CD4-positive, alpha-beta T cell treated with Interleukin-6 at 100 ng/mL for 8 hours (primary cell): ENCODE measurements at places on chromosomes 1 and 21.
A peak's percentile ranks its signal among the peaks of the same experiment; 100 is the strongest.

GRCh38 chr1:78291872-78292271 is 198.9 kb upstream of the PTGFR start:
- DNase-seq: no peak

- no peak for DNase-seq
Measured at GRCh38 chr21:33205476-33205875, 24.3 kb upstream of the IFNAR2 start.

DNA sequence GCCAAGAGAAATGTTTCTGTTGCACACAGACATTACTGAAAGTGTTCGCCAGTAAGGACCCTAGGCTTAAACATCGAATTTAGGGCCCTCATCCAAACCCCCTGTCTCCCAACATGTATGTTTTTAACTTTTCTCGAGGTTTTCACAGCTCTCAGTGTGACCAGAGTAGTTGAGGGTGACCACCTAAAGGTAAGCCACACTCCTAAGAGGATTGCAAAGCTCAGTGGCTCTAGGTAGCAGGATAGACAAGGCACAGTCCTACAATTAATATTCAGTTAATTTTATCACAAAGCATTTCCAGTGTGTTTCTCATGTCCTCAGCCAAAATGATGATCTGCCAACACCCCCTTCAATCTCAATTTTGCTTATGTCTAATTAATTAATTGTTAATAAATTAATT is 695 bp upstream of the ALG14 start:
- DNase-seq: no peak

GRCh38 chr1:61626816-61627215 is 98.1 kb downstream of the TM2D1 start:
- no peak for DNase-seq

GRCh38 chr1:25503551-25504426 is 39.6 kb upstream of the LDLRAP1 start:
- DNase-seq: peak; percentile 75

DNA sequence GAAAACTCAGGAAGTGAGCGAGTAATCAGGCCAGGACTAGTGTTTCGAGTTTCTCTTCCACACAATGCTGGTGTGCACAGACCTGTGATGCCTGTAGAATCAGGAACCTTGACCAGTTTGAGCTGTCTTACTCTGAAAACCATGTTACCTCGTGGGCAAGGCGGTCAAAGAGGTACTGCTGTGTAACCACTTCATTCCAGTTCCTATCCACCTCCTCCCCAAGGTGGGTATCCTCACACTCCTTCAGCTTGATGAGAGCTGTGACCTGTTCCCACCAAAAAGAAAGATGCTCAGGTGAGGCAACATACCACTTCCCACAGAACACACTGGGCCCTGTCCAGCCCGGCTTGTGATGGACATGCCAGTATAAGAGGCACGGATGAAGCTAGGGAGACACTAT is 88.1 kb downstream of the NRDC start:
- no peak for DNase-seq

- no peak for DNase-seq
Measured at GRCh38 chr21:30193201-30193600, 22.7 kb downstream of the CLDN8 start.

DNA sequence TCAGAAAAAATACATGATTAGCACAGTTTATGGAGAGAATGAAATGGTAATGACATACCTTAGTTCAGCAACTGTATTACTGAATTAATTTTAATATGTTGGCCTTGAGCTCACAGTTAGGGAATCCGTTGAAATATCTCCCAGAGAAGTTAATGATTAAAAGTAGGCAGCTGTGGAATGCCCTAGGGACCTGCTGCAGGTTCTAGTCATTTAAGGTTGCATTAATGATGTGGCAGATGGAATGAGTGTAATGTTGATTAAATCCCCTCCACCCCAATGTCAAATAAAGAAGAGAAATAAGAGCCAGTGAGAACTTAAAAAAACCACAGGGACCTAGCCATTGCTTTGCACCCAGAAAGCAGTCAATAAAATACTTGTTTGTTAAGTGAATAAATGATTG is 40.3 kb upstream of the TRIM45 start:
- DNase-seq: no peak

- DNase-seq: no peak
Measured at GRCh38 chr1:217040711-217041455, 317.7 kb upstream of the ESRRG start.

DNA sequence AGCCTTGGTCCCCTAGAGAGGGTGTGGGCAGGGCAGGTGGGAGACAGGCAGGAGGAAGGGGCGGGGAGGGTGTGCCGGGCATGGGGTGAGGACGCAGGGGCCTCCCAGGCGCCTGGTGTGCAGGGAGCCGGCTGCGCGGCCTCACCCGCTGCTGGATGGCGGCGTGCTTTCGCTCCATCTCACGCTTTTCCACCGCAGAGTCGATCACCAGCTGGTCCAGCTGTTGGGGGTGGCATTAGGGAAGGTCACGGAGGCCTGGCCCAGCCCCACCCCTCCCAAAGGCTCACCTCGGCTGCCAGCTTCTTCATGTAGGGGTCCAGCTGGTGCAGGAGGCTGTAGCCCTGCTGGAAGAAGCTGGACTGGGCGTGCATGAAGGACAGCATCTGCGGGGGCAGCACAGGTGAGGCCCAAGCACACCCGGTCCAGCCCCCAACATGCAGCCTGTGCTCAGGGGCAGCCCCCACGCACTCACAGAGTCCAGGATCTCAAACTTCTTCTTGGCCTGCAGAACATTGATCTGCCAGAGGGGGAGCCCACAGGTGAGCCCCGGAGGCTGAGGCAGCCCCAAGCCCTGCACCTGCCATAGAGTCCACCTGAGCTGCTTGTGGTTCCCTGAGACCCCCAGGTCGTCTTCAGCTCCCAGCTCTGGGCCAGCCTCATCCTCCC is 7.9 kb downstream of the ACAP3 start:
- peak; percentile 17 for DNase-seq

DNA sequence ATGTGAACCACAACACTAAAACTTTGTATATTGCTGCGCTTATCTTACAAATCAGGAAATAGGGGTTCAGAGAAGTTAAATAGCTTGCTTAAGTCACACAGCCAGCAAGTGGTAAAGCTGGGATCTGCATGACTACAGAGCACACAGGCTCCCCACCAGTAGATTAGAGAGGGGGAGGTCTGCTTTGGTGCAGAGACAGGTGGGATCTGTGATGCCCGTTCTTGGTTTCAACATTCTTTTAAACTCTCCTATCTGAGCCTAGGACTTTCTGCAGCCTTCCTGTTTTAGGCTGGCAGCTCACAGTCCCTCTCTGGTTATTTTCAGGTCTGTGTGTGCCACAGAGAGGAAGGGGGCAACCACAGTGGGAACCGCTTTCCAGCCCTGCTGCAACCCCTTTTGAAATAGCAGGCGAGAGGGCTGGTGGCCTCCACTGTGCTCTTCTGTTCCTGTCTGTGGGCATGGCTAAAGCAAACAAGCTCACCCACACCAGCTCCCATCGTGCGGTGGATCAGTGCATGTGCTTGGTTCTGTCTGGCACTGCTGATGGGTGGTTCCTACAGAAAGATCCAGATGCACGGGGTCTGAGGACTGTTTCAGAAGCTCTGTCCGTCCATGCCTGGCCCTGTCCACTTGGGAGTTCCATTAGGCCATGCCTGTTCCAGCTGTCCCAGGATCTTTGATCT is 1.7 kb upstream of the IL6R start:
- peak; percentile 50 for DNase-seq

DNA sequence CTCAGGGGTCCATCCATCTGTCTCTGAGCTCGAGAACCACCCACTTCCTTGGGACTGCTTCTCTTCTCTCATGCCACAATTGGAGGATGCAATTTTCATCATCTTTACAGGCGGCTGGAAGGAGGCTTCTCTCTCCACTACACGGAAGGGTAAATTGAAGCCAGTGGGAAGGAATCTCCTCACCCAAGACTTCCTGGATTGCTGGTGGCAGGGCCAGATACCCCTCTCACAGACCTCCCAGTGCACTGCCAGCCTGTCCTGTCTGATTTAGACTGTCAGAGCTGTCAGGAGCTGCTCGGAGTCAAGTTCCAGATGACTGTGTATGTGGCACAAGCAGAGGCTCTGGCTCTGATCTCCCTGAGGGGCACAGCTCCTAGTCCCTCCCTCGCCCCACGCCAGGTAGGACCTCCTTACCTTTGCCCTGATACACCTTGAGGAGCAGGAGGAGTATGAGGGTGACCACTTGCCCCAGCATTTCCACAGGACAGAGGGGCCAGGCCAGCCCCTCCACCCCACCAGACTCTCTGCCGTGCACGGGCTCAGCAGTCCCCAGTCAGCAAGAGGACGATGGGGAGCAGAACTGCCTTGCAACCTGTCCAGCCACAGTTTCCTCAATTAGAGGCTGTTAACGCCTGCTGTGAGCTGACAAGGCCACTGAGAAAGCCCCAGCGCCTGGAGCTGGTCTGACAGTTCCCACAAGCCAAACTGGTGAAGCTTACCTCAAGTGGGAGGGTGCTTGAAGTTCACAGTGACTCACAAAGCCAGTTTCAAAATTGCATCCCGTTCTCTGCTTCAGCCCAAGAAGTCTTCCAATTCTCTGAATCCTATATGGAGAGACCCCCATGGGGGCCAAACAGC is at the start of gene CD244:
Gene CD244 (minus strand): TSS at position 685 of the 858 bp plus-strand sequence. CDS start 210 bp downstream, at position 475.
- peak; percentile 49 for DNase-seq

DNA sequence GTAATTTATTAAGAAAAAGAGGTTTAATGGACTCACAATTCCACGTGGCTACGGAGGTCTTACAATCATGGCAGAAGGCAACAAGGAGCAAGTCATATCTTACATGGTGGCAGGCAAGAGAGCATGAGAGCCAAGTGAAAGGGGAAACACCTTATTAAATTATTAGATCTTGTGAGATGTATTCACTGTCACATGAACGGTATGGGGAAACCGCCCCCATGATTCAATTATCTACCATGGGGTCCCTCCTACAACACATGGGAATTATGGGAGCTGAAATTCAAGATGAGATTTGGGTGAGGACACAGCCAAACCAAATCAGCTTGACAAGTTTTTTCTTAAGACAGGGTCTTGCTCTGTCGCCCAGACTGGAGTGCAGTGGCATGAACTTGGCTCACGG is 14.3 kb downstream of the DAP3 start:
- DNase-seq: no peak

- no peak for DNase-seq
Measured at GRCh38 chr1:33121728-33122127, 40.8 kb downstream of the AZIN2 start.
